ENCODE measurements at places on chromosomes 7 and 10. TPM values are rescaled to one million over a fixed set of nuclear protein-coding genes. Genes with fewer than 3 reads are reported as not detected.

DNA sequence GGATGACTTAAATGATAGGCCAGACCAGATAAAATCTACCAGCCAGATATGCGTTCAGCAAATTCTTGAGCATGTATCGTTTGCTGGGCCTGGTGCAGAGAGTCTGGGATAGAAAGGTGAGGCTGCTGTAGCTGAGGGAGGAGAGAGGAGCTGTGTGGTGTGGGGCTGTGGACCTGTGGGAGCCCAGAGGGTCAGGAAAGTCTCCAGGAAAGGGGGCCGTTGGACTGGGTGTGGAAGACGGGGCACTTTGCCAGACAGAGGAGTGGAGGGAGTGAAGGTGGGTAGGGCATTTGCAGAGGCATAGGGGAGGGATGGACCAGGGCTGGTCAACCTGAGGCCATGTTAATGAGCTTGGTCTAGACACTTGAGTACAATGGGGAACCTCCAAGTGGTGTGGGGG, 124.7 kb upstream of the UNC5B start:
- H3K27ac ChIP-seq: no peak overlapping the region
- peaks cover 8% of the 10 kb centered on the region for H3K27me3 ChIP-seq
- DNase-seq: no peak
- H3K4me3 ChIP-seq: no peak overlapping the region

DNA sequence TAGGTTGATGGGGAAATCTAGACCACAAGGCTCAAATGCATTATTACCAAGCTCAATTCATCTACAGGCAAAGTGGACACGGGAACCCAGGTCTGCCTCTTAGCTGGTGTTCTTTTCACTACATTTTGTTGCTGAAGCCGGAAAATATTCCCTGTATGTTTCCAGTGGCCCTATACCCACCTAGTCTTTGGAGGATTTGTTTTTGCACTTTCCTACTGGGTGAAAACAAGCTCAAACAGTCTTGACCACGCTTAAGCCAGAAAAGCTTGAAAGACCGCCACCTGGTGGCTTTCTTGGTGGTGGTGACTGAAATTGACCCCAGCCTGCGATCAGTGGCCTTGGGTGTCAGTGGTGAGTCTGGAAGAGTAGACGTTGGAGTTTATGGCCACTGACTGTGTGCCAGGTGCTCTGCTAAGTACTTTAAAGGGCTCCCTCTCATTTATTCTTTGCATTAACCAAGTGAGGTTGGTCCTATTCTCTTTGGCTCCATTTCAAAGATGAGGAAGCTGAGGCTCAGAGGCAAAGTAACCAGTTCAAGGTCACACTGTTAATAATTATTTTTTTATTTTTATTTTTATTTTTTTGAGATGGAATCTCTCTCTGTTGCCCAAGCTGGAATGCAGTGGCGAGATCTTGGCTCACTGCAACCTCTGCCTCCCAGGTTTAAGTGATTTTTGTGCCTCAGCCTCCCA, 11.1 kb upstream of the CRTAC1 start:
- peak; percentile 67 for DNase-seq
- no peak overlapping the region for H3K4me3 ChIP-seq
- H3K36me3 ChIP-seq: no peaks in the 10 kb centered on the region
- H3K27ac ChIP-seq: no peak overlapping the region

DNA sequence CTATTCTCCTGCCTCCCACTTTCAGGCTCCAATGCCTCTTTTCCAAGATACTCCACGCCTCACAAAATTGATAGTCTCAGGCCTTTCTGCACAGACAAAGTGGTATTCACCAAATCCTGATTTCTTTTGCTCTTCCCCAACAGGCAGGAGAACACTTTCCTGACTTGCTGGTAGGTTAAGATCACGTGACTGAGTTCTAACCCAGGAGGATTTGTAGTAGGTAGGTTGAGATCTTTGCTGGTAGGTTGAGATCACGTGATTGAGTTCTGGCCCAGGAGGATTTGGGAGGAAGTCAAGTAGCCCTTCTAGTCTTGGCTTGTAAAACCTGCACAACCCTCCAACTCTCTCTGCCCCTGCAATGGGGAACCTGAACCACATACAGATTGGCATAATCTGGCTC, 741.5 kb downstream of the TYW1 start:
- H3K27me3 ChIP-seq: no peaks in the 10 kb centered on the region
- H3K27ac ChIP-seq: no peak overlapping the region
- H3K4me1 ChIP-seq: no peaks in the 10 kb centered on the region
- H3K36me3 ChIP-seq: no peaks in the 10 kb centered on the region
- H3K4me3 ChIP-seq: no peak overlapping the region

Gene RTKN2
- total RNA-seq: 4.8 TPM

Gene CHRM2
- not detected for total RNA-seq

Gene TM9SF3
- 45.3 TPM for total RNA-seq

DNA sequence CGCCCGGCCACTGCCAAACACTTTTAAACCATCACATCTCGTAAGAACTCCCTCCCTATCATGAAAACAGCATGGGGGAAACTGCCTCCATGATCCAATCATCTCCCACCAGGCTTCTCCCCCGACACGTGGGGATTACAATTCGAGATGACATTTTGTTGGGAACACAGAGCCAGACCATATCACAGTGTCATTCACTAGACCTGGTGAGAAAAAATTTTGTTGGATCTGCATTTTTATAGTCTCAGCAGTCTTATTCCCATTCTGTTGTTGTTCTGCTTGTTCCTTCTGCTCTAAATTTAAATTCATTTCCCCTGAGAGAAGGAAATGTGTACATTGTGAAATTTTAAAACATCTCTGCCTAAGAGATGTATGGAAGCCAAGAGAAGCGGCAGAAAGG, 4.8 kb upstream of the MKLN1 start:
- no peak overlapping the region for H3K4me3 ChIP-seq
- no peaks in the 10 kb centered on the region for H3K36me3 ChIP-seq
- H3K27me3 ChIP-seq: no peaks in the 10 kb centered on the region
